ENCODE measurements at places on chromosomes 1 and 21. TPM values are rescaled to one million over a fixed set of nuclear protein-coding genes. Genes with fewer than 3 reads are reported as not detected.

GRCh38 chr1:158458263-158458662 lies 3.4 kb upstream of the OR10K1 start:
- no peak for DNase-seq

DNA sequence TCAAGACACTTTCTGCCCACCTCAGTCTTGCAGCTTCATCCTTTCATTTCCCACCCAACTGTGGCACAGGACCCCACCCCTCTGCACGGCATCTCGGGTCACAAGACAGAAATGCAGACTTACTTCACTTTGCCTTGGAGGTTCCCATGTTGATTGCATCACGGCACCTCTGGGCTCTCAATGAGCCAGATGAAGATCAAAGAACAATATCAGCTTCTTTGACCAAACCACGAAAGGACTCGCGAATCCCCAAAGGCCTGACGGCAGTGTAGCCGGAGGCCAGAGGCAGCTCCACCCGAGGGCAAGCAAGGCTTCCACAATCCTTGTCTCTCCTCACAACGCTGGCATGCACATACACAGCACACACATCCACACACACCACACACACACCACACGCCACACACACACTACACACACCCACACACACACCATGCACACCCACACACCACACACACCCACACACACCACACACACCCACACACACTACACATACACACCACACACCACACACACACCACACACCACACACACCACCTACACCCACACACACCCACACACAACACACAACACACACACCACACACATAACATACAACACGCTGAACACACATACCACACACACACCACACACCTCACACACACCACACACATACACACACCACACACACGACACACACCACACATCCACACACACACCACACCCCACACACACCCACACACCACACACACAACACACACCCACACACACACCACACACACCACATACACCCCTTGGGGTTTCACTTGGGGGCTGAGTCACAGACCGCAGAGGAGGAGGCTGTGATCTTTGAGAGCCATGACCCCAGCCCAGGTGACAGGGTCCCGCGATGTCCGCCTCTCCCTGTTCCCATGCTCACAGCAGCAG lies 35.8 kb downstream of the UBASH3A start:
- no peak for DNase-seq

- peak; percentile 51 for DNase-seq
Measured at GRCh38 chr1:85580872-85581801, 576 bp downstream of the CCN1 start.

DNA sequence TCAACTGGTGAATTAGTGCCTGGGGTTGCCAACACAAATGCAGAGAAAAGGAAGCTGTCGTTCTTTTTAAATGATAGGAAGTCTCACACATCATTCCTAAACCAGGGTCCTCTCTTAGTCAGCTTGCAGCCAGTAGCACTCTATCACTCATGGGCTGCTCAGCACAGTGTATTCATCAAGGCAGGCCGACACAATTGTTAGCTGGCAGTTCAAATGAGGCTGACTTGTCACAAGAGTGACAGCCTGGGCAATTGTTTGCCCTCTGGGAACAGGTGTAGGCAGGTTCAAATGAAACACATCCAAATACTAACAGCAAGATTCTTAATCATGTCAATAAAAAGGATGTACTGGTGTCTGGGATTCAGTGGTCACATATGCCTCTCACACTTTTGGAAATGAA lies 76.9 kb downstream of the ERICH3 start:
- no peak for DNase-seq

DNA sequence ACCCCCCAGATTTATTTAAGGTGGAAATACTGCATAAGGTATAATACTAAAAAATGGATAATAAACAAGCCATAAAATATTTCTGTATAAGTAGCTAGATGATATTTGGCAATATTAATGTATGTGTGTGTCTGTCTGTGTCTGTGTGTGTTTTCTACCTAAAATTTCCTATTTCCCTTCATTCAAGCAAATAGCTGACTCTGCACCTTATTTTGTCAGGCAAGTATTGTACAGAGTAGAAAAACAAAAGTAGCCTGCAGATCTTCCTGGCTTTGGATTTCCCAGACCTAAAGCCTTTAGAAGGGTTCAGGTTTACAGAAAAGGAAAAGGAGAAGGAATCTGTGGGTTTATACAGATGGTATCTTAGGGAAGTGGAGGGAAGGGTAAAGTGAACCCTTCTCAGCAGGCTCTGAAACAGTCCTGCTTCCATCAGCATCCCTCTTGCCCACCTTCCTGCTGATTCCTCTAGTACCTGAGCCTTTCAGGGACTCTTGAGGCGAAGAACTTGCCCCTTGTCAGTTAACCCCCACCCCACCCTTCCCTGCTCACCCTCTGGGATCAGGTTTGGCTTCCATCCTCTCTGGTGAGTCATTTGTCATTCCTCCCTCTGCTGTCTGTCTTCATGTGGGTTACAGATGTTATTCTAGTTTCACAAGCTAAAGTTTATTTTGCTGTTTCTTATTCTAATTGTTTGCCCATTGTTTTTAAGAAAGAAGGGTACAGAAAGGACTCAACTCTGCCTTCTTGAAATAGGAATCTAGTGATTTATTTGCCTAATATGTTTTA lies 21.7 kb upstream of the RGS16 start:
- no peak for DNase-seq

DNA sequence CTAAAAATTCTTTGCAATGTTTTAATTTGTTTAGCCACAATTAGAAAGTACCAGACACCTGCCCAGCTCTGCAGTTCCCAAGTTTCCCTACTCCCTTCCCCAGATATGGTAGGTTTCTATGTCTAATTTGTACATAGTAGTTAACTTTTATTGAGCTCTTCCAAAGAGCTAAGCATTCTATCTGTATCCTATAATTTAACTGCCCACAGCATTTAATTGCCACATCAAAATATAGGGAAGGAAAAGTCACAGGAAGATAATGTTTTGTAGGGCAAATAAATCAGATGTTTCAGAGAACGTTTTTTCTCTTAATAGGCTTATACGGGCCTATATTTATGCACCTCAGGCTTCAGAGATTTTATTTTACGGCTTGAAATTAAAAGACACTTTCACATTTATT lies 15.7 kb upstream of the FMO3 start:
- DNase-seq: no peak

SYCP1 gene
- not detected for total RNA-seq

All from activated T-helper 1 cell treated with anti-CD3 and anti-CD28 coated beads, Interleukin-12 subunit alpha, Interleukin-12 subunit beta, Interleukin-2, Interleukin-4 antibody, amounts not matched to agents 30 ng/mL and 10 ng/mL and 1 ng/mL, durations not matched to agents 14 hours and 24 hours and 36 hours (primary cell).